ENCODE measurements at places on chromosomes 3 and 15.
A peak's percentile ranks its signal among the peaks of the same experiment; 100 is the strongest.

GRCh38 chr15:36737430-36737891 is 158.0 kb downstream of the CDIN1 start:
- DNase-seq: no peak
- no peaks in the 10 kb centered on the region for H3K27me3 ChIP-seq
- H3K4me1 ChIP-seq: peaks cover 1% of the 10 kb centered on the region
- H3K4me3 ChIP-seq: no peak overlapping the region

GRCh38 chr3:89447243-89447642 is 339.8 kb downstream of the EPHA3 start:
- no peak overlapping the region for H3K27ac ChIP-seq
- no peak overlapping the region for H3K4me3 ChIP-seq
- H3K4me1 ChIP-seq: no peaks in the 10 kb centered on the region
- H3K36me3 ChIP-seq: no peaks in the 10 kb centered on the region
- no peak for DNase-seq

GRCh38 chr3:135133905-135134683 is 339.0 kb downstream of the EPHB1 start:
- peaks cover 7% of the 10 kb centered on the region for H3K27me3 ChIP-seq
- no peak overlapping the region for H3K4me3 ChIP-seq

GRCh38 chr15:41407341-41407740 is 5.0 kb upstream of the NDUFAF1 start:
- no peaks in the 10 kb centered on the region for H3K27me3 ChIP-seq
- 0 out of 2 replicates have a peak, but pooled peaks cover 4% of the 10 kb centered on the region for H3K4me1 ChIP-seq
- no peak overlapping the region for H3K4me3 ChIP-seq
- no peak overlapping the region for H3K27ac ChIP-seq

GRCh38 chr15:49415638-49416037 is 7.4 kb upstream of the FGF7 start:
- no peaks in the 10 kb centered on the region for H3K4me1 ChIP-seq
- H3K4me3 ChIP-seq: no peak overlapping the region
- H3K27me3 ChIP-seq: no peaks in the 10 kb centered on the region
- no peaks in the 10 kb centered on the region for H3K36me3 ChIP-seq

DNA sequence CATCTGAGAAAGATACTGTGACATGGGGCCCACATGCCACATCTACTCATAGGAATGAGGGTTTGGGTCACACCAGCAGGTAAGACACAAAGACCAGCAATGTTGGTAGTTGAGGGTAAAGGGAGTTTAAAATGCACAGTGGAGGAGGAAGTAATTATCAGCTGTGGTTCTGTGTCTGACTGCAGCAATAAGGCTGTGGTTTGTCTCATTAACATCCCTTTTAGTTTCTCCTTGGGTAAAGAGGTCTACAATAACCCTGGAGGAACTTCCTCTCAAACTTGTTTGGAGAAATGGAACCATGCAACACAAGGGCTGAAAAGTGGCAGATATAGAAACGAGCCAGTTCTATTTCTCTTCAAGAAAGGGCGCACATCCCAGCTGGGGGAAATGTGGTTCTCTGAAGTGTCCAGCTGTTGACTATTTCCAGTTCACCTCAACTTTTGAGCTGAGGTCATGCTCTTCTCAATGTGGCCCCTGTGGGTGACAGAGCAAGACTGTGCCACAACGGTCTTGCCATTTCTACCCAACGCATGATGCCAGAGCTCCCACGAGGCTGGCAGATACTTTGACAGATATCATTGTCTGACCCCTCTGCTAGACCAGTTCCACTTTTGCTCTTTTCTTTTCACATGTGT is 234.3 kb downstream of the SQOR start:
- H3K36me3 ChIP-seq: no peaks in the 10 kb centered on the region
- H3K27me3 ChIP-seq: no peaks in the 10 kb centered on the region
- H3K27ac ChIP-seq: no peak overlapping the region
- DNase-seq: no peak
- H3K4me3 ChIP-seq: no peak overlapping the region
- H3K4me1 ChIP-seq: no peaks in the 10 kb centered on the region

- H3K27ac ChIP-seq: no peak overlapping the region
- H3K4me1 ChIP-seq: no peaks in the 10 kb centered on the region
- peak; percentile 36 for DNase-seq
- H3K27me3 ChIP-seq: no peaks in the 10 kb centered on the region
- H3K36me3 ChIP-seq: peaks cover 3% of the 10 kb centered on the region
Observed at GRCh38 chr3:42190701-42191442, 75.1 kb downstream of the CCK start.

GRCh38 chr15:31398677-31399301 is 72.2 kb downstream of the KLF13 start:
- DNase-seq: no peak
- no peak overlapping the region for H3K4me3 ChIP-seq
- H3K36me3 ChIP-seq: no peaks in the 10 kb centered on the region
- peaks cover 13% of the 10 kb centered on the region for H3K4me1 ChIP-seq
- H3K27ac ChIP-seq: no peak overlapping the region

GRCh38 chr3:197952440-197952839 is 2.5 kb downstream of the RPL35A start:
- DNase-seq: no peak
- no peak overlapping the region for H3K27ac ChIP-seq
- peaks cover 18% of the 10 kb centered on the region for H3K36me3 ChIP-seq

DNA sequence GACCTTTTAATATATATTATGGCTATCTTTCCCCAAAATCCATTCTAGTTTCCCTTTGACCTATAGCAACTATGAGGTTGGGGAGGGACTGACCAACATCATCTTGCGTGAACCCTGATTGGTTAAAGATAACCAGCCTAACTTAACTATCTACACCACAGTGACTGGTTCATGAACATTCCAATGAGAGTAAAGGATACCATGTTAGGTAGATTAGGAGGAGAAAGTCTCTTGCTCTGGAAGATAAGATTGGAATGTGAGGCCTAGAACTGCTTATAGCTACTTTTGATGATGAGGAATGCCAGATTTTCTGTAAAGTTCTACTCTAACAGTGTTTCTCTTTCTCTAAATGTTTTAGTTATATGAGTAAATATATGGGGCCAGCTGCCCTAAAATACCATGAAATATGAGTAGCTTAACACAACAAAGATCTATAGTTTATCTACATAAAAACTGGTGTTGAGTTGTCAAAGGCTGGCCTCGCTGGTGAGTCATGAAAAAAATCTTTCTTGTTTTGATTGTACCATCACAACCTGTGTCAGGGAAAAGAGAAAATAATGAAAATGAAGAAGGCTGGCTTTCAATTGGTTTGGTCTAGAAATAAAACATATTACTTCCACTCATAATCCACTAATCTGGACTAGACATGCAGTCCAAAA is 481.4 kb downstream of the NSUN3 start:
- no peak overlapping the region for H3K4me3 ChIP-seq
- H3K27me3 ChIP-seq: no peaks in the 10 kb centered on the region
- no peaks in the 10 kb centered on the region for H3K4me1 ChIP-seq
- DNase-seq: no peak
- no peak overlapping the region for H3K27ac ChIP-seq
- H3K36me3 ChIP-seq: no peaks in the 10 kb centered on the region

GRCh38 chr3:187227658-187228258 is 30.5 kb downstream of the RTP1 start:
- no peaks in the 10 kb centered on the region for H3K36me3 ChIP-seq
- H3K4me3 ChIP-seq: no peak overlapping the region
- peaks cover 11% of the 10 kb centered on the region for H3K27me3 ChIP-seq
- H3K4me1 ChIP-seq: no peaks in the 10 kb centered on the region
- no peak overlapping the region for H3K27ac ChIP-seq
- no peak for DNase-seq

GRCh38 chr15:101122266-101122665 is 129.6 kb downstream of the CHSY1 start:
- H3K27me3 ChIP-seq: no peaks in the 10 kb centered on the region
- H3K4me1 ChIP-seq: peaks cover 29% of the 10 kb centered on the region
- H3K27ac ChIP-seq: peak overlapping the region; percentile 75
- H3K36me3 ChIP-seq: no peaks in the 10 kb centered on the region
- DNase-seq: no peak
- H3K4me3 ChIP-seq: no peak overlapping the region

DNA sequence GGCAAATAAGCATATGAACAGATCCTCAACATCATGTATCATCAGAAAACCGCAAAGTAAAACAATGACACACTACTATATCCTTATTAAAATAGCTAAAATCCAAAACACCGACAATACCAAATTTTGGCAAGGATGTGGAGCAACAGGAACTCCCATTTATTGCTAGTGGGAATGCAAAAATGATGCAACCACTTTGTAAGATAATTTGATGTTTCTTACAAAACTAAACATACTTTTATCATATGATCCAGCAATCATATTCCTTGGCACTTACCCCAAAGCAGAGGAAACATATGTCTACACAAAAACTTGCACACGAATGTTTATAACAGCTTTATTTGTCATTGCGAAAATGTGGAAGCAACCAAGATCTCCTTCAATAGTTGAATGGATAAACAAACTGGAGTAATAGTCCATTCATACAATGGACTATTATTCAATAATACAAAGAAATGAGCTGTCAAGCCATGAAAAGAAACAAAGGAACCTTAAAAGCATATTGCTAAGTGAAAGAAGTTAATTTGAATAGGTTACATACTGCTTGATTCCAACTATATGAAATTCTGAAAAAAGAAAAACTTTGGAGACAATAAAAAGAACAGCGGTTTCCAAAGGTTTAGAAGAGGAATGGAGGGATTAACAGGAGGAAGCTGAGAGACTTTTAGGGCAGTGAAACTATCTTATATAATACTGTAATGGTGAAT is 172.0 kb downstream of the VPS13C start:
- no peak overlapping the region for H3K27ac ChIP-seq
- no peaks in the 10 kb centered on the region for H3K36me3 ChIP-seq
- DNase-seq: no peak
- no peaks in the 10 kb centered on the region for H3K27me3 ChIP-seq
- no peak overlapping the region for H3K4me3 ChIP-seq

DNA sequence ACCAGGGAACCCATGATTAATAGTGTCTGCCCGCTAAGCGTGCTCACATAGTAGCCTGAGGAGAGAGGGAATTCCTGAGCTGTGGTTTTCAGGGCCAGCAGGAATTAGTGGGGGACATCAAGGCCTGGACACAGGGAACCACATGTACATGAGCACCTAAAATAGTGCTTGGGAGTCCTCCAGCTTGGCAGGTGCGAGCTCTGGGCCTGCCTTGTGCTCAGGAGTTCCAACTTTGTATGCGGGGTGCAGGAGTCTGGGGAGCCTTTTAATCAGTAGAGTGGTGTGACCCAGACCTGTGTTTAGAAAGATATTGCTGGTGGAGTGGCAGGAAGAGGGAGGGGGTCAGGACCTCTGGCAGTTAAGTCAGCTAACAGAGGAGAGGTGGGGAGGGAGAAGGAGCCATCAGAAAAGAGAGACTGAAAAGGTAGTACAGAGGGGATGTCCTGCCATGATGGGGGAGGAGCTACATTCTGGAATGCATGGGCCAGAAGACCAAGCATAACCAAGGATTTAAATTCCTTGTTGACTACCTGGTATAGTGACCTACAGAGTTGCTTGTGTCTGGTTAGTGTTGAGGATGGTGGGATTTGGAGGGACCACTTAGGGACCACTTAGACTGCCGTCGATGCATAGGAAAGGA is 1.9 kb downstream of the DAG1 start:
- H3K4me3 ChIP-seq: peak overlapping the region; percentile 83
- no peak for DNase-seq
- H3K27ac ChIP-seq: peak overlapping the region; percentile 89
- peaks cover 17% of the 10 kb centered on the region for H3K4me1 ChIP-seq
- no peaks in the 10 kb centered on the region for H3K27me3 ChIP-seq

DNA sequence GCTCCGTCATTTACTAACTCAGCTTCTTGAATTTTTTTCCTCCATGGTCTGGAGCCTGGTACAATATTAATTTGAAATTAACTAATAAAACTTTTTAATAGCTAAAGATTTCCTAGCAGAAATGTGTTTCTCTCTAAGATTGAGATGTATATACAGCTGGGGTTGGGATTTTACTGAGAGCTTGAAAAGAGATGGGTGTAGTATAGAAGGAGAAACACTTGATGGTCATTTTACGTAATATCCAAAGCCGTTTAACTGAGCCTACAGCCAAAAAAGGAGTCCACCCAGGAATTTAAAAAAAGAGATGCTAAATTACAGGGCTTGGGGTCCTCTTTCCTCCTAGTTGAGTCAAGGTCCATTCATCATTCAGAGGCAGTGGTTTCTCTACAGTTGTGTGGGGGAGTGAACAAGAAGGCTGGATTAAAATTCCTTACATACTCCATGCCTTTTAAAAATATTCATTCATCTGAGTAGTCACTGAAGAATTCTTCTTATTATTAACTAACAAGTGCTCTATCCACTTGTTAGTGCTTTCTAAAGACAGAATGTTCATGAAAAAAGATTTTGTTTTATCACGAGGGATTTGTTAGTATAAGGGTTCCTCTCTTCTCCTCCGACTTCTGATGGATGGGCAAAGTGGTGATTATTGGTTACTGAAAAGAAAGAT is 255.3 kb upstream of the IL12A start:
- peaks cover 20% of the 10 kb centered on the region for H3K4me1 ChIP-seq
- H3K27me3 ChIP-seq: no peaks in the 10 kb centered on the region
- no peak for DNase-seq
- H3K4me3 ChIP-seq: peak overlapping the region; percentile 24
- peak overlapping the region; percentile 29 for H3K27ac ChIP-seq

GRCh38 chr3:110518031-110518430 is 553.6 kb upstream of the NECTIN3 start:
- no peak overlapping the region for H3K4me3 ChIP-seq
- H3K27me3 ChIP-seq: no peaks in the 10 kb centered on the region
- no peaks in the 10 kb centered on the region for H3K36me3 ChIP-seq
- H3K4me1 ChIP-seq: no peaks in the 10 kb centered on the region

GRCh38 chr3:58560771-58561311 is 16.4 kb downstream of the FAM107A start:
- H3K4me1 ChIP-seq: peaks cover 7% of the 10 kb centered on the region
- H3K36me3 ChIP-seq: no peaks in the 10 kb centered on the region
- no peak for DNase-seq
- no peak overlapping the region for H3K27ac ChIP-seq
- no peaks in the 10 kb centered on the region for H3K27me3 ChIP-seq
- no peak overlapping the region for H3K4me3 ChIP-seq

GRCh38 chr3:119989981-119990655 is 104.1 kb downstream of the GSK3B start:
- no peaks in the 10 kb centered on the region for H3K4me1 ChIP-seq
- DNase-seq: no peak
- H3K27ac ChIP-seq: no peak overlapping the region
- no peaks in the 10 kb centered on the region for H3K36me3 ChIP-seq
- H3K4me3 ChIP-seq: no peak overlapping the region
- no peaks in the 10 kb centered on the region for H3K27me3 ChIP-seq

DNA sequence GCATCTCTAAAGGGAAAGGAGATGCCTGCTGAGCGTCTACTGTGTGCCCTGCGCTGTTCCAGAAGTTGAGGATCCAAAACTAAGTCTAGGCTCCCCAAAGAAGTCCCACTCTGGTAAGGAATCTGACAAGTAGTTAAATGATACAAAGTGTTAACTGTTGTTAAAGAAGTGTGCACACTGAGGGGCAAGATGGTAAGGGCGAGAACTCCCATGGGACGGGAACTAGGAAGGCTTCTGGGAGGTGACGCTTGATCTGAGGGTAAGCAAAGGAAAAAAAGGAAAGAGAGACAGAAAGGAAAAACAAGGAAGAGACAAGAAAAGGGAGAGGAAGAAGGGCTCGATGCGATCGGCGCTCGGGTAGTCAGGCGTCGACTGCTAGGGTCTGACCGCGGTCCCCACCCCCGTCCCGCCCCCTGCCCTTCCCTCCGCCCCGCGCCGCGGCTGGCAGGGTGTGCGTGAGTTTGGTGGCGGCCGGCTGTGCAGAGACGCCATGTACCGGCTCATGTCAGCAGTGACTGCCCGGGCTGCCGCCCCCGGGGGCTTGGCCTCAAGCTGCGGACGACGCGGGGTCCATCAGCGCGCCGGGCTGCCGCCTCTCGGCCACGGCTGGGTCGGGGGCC is at the start of gene LACTB:
TSS of gene LACTB (plus strand) at position 480 of the 620 bp plus-strand sequence. CDS start at position 491, 11 bp downstream.
- no peaks in the 10 kb centered on the region for H3K36me3 ChIP-seq
- H3K4me3 ChIP-seq: peak within 1 kb of the TSS; percentile 58
- peak within 1 kb of the TSS; percentile 97 for H3K27ac ChIP-seq

GRCh38 chr3:172031996-172032395 is 7.4 kb upstream of the FNDC3B start:
- H3K4me1 ChIP-seq: no peaks in the 10 kb centered on the region
- no peak for DNase-seq
- H3K27ac ChIP-seq: no peak overlapping the region

Measured in Panc1 (cell line).